ENCODE measurements at places on chromosomes 12 and 14. TPM values are rescaled to one million over a fixed set of nuclear protein-coding genes. Genes with fewer than 3 reads are reported as not detected.

GRCh38 chr12:109870648-109871047 is 9.7 kb downstream of the GLTP start:
- H3K4me1 ChIP-seq: peaks cover 6% of the 10 kb centered on the region
- no peak overlapping the region for H3K4me3 ChIP-seq
- H3K36me3 ChIP-seq: no peaks in the 10 kb centered on the region
- DNase-seq: no peak

GRCh38 chr12:132541200-132541599 is 51.2 kb downstream of the FBRSL1 start:
- no peaks in the 10 kb centered on the region for H3K36me3 ChIP-seq
- no peaks in the 10 kb centered on the region for H3K4me1 ChIP-seq
- no peaks in the 10 kb centered on the region for H3K27me3 ChIP-seq
- no peak overlapping the region for H3K27ac ChIP-seq

Gene GLT8D2
- 8.6 TPM for total RNA-seq

Gene IFNG
- total RNA-seq: not detected

Gene IL22
- total RNA-seq: not detected

Gene SLCO1B1
- total RNA-seq: not detected

Gene KRT6A
- 3.1 TPM for total RNA-seq
